ENCODE measurements at places on chromosomes 13 and 19.
A peak's percentile ranks its signal among the peaks of the same experiment; 100 is the strongest.

GRCh38 chr19:51359294-51359693 lies 6.9 kb downstream of the ETFB start:
- DNase-seq: no peak

DNA sequence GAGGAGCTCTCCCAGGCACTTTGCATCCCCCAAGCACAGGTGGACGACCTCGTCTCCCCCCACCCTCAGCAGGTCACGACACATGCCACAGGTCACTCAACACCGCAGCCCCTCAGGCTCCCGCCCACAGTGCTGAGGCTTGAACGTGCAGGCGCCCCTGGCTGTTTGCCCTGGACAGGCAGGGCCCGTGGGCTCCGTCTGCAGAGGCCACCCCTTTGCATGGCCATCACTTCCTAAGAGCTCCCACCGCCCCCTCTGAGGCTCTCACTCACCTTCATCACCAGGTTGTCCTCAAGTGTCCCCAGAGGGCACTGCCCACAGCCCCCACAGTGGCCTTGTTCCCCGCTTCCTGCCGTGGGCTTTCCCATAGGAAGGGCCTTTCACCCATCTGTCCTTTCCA lies 132.1 kb upstream of the MCF2L start:
- no peak for DNase-seq

GRCh38 chr13:97246596-97247158 lies 24.5 kb downstream of the MBNL2 start:
- peak; percentile 62 for DNase-seq

GRCh38 chr13:91134803-91135184 lies 212.7 kb upstream of the MIR17HG start:
- no peak for DNase-seq

- no peak for DNase-seq
Measured at GRCh38 chr13:113420833-113421600, 32.3 kb downstream of the ADPRHL1 start.

DNA sequence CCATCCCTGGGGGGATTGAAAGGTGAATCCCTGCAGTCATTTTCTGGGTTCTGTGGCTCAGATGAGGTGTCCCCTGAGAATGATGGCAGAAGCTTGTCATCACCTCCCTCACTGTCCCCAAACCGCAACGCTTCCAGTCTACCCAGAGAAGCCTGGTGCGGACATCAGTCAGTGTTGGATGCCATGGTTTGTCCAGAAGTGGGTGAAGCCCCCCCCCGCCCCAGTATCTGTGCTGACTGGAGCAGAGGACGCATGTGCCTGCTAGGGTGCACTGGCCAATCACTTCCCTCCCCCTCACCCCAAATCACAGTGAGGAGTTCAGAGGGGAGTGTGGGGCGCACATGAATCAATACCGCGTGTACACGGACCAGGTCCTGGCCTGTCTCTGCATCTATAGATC lies 150.5 kb downstream of the TEX29 start:
- no peak for DNase-seq

- no peak for DNase-seq
Measured at GRCh38 chr19:19338082-19338481, 17.5 kb downstream of the MAU2 start.

GRCh38 chr13:43054803-43055802 lies 31.7 kb downstream of the DNAJC15 start:
- DNase-seq: no peak

DNA sequence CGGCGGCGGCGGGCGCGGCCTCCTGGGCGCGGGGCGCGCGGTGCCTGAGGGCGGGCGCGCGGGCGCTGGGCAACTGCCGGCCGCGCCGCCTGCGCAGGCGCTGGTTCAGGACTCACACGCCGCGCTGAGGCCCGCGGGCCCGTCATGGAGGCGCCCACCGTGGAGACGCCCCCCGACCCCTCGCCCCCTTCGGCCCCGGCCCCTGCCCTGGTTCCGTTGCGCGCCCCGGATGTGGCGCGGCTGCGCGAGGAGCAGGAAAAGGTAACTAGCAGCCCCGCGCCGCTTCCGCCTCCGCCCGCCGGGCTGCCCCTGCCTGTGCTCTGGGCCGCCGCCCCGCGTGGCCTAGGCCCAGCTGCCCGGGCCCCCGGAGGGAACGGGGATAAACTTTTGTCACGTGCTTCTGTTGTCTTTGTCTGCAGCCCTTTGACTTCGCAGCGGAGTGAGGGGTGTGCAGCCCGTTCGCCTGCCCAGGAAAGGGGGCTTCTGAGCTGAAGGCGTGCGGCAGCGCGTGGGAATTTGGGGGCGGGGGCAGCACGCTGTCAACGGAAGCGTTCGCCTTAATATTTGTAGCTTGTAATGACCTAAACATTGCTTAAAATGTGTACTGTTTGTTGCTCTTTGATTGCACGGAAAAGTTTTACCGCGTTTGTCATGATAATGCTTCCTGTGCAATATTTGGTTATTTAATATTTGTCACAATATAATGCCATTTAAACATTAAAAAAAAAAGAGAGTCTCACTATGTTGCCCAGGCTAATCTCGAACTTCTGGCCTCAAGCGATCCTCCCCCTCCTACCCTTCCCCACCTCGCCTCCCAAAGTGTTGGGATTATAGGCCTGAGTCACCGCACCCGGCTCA lies 594 bp downstream of the URI1 start:
- DNase-seq: no peak

GRCh38 chr13:26839682-26840081 lies 79.1 kb upstream of the GPR12 start:
- no peak for DNase-seq

DNA sequence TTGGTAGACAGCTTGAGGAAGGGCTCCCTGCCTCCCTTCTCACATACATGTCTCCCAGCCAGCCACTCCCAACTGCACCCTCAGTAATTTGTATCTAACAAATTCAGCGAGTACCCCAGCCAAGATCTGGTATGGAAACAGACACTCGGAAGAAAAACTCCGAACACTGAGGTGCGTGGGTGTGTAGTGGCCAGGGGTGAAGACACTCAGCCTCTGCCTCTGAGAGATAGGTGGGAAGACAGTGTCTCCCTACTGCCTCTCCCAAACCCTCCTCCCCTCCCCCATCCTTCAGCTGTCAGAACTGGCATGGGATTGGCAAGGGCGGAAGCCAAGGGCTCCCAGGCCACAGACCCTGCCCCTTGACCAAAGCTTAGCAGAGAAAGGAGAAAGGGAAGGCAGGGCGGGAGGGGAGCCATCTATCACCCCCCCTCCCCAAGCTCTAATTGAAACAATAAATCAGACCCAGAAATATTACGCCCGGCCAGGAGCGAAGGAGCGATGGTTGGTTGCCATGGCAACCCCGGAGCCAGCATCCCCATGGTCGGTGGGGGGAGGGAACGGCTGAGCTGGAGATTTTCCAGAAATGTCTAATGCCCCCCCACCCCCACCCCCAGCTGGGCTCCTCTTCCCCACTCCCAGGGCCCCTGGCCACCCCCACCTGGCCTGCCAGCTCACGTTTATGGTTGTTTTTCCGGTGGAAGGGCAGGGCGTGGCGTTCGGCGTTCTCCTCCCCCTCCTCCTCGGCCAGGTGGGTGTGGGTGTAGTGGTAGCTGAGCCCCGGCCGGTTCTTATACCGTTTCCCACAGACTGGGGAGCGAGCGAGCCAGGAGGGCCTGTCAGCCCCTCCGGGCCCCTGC lies 7.0 kb downstream of the DPF1 start:
- DNase-seq: no peak

DNA sequence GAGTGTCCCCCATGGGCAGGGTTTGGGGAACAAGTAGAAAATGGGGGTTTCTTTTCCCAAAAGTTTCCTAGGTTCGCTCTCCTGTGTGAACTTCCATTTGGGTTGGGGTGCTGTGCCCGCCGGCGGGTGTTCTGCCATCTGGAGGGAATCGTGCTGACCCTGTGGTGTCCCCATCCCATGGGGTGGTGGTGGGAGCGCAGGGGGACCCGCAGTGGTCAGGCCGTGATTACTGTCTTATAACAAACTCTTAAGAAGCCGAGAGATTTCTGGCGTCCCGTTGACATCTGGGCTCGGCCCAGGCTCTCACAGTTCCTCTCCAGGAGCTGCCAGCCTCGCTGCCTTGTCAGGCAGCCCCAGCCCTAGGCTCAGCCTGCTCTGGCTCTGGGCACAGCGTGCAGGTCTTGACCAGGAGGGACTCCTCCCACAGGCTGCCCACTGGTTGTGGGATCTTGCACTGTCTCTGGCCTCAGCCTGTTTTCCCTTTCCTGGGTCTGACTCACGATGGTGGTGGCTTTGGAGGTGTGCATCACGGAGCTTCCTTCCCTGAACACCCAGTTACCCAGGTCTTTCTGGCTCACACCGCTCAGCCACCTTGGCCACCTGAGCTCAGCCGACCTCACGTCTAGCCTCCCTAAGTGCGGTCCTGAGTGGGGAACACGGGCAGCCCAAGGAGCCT lies 34.5 kb downstream of the PLEKHJ1 start:
- DNase-seq: no peak

DNA sequence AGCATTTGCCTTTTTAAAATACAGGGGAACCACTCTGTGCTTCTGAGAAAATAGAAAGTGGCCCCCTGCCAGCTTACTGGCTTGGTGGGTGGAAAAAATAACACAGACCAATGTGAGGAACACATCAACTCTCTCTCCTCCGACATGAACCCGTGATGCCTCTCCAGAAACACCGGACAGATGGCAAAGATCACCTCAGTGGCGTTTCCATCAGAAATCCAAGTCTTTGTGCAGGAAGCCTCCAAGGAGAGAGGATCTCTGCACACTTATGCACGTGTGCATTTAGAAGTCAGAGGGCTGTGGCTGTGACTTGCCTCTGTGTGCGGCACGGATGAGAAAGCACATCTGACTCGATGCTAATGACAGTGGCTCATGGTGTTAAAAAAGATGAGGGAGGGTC lies 112.3 kb upstream of the KLF12 start:
- no peak for DNase-seq

DNA sequence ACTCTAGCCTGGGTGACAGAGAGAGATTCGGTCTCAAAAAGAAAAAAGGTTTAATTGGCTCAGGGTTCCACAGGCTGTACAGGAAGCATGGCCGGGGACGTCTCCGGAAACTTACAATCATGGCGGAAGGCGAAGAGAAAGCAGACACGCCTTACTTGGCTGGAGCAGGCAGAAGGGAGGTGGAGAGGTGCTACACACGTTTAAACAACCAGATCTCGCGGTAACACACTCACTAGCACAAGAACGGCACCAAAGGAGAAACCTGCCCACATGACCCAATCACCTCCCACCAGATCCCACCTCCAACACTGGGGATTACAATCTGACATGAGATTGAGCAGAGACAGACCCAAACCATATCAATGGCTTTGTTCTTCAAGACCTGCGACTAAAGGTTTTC lies 12.8 kb downstream of the CASP14 start:
- DNase-seq: no peak

GRCh38 chr19:1503089-1503924 lies 9.5 kb downstream of the ADAMTSL5 start:
- no peak for DNase-seq

GRCh38 chr13:99526549-99526948 lies 25.3 kb downstream of the TM9SF2 start:
- no peak for DNase-seq
